Fibroblast of skin of right quadriceps (primary cell): ENCODE measurements at places on chromosomes 3 and 15.

DNA sequence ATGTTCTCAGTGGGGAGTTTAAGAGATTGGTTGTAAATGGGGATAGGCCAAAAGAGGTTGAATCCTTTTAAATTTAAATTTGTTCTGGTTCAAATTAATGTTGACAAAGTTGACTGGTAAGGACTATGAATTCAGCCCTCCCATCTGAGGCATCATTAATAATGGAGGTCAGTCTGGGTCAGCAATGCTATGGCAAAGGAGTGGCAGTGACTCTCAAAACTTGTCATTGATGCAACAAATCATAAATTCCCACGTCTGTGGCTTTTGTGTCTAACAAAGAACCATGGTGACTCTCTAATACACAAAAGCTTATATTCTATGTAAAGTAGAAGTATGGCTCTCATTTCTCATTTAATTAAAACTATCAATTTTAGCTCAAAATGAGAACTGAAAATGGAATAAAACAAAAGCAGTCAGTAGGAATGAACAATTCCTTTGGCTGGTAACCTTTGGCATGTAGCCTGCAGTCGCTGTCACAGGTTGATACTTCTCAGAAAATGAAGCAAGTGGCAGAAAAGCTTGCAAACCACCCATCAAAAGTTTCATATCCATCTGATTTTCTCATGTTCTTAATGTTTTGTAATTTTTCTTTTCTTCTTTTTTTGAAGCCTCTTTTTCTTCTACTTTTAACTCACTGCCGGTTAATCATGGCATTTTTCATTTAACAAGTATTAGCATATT lies 12.2 kb upstream of the ZBED2 start:
- no peak for DNase-seq

- no peak for DNase-seq
Measured at GRCh38 chr15:39589193-39589814, 8.4 kb downstream of the THBS1 start.

GRCh38 chr3:123576122-123576521 lies 8.7 kb downstream of the HACD2 start:
- DNase-seq: peak; percentile 21

DNA sequence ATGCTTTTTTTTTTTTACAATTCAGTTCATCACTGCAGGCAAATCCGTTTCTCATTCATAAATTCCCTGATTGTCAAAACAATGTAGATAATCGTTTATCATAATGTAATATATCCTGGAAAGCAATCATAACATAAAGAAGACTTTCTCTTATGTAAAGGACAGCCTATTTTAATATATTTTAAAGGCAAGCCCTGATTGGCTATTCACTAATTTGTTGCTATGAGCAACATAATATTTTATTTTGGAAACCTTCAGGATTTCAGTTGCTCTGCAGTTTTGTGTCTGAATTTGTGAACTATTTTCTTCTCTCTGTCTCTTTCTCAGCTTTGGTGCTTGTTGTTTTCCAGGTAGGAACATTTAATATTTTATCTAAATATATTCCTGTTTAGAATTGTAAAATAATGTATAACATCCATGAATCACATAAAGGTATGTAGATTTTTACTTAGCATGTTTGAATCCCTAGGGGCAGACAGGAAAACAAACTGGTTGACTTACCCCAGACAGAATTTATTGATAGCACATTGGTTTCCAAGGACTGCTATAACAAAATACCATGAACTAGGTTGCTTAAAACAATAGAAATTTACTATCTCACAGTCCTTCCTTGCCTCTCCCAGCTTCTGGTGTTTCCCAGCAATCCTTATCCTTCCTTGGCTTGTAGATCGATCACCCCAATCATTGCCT lies 253.5 kb downstream of the CDIN1 start:
- DNase-seq: peak; percentile 15

DNA sequence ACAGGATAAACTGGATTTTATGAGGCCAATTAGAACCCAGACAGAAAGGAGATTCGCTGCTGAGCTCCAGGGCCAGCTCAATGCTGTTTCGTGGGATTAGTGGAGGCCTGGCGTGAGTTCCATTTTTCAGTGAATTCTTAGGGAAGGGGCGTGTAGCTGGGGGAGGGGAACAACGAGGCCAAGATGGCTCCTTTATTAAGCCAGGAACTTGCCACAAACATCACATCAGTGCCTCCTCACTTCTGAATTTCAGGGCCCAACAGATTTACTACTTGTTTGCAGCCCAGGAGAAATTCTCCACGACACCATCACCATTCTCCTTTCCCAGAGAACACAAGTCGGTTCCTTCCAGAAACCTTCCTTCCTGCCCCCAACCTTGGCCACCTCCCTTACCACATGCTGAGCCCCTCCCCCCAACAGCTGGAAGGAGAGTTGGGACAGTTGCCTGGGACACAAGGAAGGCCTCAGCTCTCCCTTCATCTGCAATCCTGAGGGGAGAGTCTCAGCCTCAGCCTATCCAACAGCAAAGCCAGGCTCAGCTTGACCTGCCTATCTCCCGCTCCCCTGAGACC lies 5.8 kb downstream of the IGDCC4 start:
- DNase-seq: peak; percentile 77

- peak; percentile 14 for DNase-seq
Measured at GRCh38 chr3:81920816-81921215, 159.4 kb upstream of the GBE1 start.

GRCh38 chr15:67820992-67821783 lies 4.1 kb upstream of the SKOR1 start:
- peak; percentile 49 for DNase-seq

DNA sequence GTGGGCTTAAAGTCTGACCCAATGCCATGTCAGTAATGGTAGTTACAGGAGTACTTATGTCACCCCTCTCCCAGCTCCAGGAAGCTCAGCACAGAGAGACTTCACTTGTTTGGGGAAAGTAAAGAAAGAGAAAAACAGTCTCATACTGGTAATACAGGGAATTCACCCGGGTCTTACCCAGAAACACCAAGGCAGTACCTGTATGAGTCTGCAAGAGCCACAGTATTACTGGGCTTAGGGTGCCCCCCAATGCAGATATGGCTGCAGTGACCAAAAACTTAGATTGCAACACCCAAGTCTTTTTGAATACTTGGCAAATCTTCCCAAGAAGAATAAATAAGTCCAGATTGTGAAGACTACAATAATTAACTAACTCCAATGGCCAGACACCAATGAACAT lies 622.1 kb downstream of the IGSF11 start:
- DNase-seq: no peak

GRCh38 chr3:59412516-59412915 lies 362.7 kb upstream of the CFAP20DC start:
- peak; percentile 39 for DNase-seq

- DNase-seq: peak; percentile 10
Measured at GRCh38 chr3:57758686-57759085, 2.6 kb downstream of the SLMAP start.

DNA sequence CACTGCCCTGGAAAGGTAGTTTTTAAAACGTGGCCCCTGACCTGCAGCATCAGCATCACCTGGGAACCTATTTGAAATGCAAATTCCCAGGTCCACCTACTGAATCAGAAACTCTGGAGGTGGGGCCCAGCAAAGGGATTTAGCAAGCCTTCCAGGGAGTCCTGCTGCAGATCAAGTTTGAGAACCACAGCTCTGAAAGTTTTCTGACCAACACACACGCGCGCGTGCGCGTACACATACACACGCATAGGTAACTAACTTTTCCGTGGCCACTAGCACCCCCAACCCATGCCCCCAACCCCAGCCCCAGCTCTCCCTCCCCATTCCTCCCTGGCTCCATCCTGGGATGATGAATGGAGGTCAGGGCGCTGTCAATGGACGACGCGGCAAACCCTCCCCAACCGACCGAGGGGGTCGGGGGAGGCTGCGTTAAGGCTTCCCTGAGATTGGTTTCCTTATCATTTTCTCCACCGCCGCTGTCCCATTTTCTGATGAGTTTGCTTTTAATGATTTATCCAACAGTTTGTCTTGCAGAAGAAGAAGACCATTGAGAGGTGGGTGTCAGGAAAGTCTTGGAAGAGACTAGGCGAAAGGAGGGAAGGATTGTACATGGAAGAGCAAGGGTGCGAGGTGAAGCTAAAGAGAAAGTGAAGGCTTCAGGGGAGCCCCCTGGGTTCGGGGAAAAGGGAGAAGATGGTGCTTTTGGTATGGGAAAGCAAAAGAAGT lies 590 bp upstream of the BOC start:
- no peak for DNase-seq

DNA sequence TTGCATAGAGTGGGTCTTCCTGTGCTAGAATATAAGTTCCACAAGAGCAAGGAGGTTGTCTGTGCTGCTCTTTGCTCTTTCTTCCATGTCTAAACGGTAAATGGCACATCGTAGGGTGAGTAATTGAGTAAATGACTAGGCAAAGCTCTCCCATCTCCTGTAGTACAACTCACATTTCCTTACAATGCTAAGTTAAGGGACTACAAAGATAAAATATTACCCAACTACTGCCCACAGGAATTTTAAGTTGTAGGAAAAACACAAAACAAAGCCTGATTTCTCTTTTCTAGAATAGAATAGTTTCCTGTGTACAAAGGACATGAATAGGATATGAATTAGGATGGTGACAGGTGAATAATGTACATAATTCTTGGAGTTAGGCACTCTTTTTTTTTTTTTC lies 19.9 kb upstream of the LRIG1 start:
- peak; percentile 27 for DNase-seq

GRCh38 chr15:66942649-66943390 lies 122.6 kb upstream of the SMAD3 start:
- no peak for DNase-seq

- no peak for DNase-seq
Measured at GRCh38 chr3:73608456-73609314, 16.1 kb downstream of the PDZRN3 start.

DNA sequence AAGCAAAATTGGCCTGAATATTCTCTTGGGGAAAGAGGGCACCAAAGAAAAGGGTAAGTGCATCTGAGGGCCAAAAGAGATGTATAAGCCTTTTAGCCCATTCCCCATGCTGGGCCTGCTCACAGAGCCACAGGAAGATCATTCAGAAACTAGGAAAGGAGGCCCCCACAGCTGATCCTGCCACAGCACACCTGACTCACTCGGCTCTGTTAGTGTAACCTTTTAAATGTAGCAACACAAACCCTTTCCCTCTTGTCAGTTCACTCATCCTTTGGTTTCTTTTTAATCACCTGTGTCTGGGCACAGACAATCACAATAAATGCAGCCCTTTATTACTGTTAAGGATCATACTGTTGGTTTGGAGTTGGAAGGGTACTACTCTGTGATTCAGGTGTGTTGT lies 69.9 kb downstream of the PDCD6IP start:
- no peak for DNase-seq
